Activated CD8-positive, alpha-beta memory T cell treated with anti-CD3 and anti-CD28 coated beads for 1 hour (primary cell): ENCODE measurements at places on chromosomes 6 and 20.

DNA sequence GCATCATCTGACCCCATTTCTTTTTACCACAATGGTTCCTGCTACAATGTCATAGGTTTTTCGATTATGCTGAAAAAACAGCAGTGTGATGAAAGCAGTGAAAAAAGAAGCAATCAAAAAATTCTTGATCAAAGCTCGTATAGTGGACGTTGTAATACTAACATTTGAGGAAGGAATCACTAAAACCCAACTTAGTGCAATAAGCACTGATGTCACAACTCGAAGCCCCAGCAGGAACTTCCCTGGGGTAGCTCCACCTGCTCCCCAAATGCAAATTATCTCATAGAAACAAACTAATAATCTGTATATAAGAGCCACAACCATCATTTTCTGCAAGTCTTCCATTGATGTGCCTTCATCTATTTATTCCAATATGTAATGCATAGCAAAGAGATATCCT, 285.6 kb upstream of the SGK1 start:
- DNase-seq: no peak

DNA sequence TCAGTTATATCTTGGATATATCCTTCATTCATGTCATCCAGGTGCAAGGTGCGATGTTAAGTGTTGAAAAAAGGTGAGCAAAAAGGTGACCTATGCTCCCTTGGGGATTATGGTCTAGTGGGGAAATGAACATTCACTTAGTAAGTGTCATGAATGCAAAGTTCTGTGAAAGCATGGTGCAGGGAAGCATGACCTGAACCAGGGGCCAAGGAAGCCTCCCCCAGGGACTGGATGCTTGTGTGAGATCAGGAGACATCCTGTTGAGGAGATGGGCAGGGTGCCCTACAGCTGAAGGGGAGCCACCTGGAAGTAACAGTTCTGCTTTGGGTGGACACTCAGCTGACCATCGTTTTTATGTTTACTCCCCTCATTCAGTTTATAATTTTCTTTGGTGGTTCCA, 179.5 kb downstream of the SYNDIG1 start:
- DNase-seq: no peak

GRCh38 chr6:113339209-113339608, 517.9 kb upstream of the MARCKS start:
- no peak for DNase-seq

DNA sequence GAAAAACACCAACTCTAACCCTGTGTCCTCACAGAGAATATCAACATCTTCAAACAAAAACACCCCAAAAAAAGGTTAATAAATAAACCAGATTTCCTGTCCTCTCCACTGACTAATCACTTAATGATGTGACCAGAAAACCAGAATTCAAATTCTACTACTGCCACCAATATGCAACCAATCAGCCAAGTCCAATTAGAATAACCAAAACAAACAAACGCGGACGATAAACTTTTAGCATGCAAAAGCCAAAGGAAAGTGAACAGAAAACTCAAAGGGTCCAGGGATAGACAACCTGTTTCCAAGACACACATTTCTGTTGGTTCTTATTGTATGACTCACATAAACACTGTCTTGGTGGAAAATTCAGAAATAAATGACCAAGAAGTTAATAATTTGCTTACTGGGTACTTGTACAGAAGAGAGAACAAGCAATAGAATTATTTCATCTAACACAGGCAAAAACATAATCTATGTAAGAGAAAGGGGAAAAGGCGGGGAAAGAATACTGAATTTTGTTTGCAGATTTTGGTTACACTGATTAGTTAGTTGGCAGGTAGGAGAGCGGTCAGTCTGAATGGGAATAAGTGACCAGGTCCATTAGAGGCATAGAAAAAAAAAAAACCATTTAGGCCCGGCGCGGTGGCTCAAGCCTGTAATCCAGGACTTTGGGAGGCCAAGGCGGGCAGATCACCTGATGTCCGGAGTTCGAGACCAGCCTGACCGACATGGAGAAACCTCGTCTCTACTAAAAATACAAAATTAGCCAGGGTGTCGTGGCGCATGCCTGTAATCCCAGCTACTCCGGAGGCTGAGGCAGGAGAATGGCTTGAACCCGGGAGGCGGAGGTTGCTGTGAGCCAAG, 34.1 kb downstream of the HFE start:
- no peak for DNase-seq

DNA sequence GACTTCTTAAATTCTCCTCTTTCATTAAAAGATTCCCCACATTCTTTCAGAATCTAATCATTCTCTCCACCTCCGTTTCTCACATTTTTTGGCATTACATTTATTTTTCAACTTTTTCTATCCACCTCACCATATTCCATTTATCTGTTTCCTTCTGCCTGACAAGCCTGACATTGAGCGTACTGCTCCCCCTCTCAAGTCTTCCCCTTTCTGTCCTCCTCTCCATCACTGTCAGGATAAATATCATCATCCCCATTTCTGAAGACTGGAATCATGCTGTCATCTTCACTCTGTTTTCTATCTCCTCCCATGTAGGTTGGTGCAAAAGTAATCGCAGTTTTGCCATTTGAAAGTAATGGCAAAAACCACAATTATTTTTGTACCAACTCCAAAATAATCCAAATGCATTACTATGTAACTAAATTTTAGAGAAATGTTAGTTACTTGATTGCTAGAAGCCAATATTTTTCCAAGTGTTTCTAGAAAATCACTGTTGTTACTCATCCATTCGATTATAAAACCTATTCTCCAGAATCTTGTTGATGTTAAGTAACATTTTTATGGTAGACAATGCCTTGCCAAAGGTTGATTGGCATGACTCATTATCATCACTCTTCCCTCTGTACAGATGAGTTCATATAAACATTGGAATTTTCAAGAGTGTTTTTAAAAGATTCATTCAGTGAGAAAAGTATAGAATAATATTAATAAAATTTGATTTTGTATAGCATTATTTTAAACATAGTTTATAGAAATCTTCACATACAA, 292.3 kb upstream of the RNF217 start:
- DNase-seq: no peak
